Activated CD8-positive, alpha-beta memory T cell treated with anti-CD3 and anti-CD28 coated beads, Interleukin-2, amount 50 U/mL, for 4 hours (primary cell): ENCODE measurements at places on chromosomes 6 and 20.

DNA sequence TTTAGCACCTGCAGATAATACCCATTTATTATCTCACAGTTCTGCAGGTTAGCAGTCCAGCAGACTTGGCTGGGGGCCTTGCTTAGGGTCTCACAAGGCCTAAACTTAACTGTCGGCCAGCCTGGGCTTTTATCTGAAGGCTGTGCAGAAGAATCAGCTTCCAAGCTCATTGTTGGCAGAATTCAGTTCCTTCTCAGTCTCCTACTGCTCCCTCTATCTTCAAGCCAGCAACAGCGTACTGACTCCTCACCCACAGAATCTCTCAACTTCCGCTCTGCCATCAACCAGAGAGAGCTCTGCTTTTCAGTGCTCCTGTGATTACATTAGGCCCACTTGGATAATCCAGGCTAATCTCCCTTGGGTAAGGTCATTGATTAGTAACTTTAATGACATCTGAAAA is 30.2 kb upstream of the NHSL1 start:
- no peak for DNase-seq

DNA sequence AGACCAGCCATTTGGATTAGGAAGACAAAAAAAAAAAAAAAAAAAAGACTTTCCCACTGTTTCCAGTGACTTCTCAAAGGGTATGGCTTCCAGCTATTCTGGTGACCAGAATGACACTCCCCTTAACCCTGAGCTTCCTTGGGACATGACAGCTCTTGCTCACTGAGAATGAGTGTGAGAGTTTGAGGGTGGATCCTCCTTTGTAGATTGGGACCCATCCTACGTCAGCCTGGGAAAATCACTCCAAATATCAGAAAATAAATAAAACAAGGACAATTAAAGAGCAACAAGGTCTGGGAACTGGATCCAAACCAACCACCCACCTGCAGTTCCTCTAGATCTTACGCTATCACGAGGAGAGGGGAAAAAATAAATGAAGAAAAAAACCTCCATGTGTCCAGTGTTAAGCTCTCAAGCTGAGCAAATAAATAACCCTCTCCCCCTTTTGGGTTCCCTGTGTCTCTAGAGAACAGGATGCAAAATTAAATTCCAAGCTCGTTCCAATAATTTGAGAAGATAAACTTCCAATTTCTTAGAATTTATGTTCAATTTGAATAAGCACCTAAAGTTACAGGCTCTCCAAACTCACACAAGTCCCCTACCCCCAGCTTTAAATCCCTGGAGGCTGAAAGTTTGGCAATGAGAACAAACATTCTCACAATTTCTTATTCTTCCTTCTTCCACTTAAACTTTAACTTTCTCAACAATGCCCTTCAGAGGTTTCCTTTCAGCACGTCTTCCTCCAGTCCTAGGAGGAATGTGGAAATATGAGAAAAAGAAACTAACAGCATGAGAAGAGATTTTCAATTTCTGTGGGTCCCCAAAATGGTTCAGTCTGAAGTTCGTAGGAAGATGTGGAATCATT is 170.2 kb downstream of the MTFR2 start:
- DNase-seq: no peak

DNA sequence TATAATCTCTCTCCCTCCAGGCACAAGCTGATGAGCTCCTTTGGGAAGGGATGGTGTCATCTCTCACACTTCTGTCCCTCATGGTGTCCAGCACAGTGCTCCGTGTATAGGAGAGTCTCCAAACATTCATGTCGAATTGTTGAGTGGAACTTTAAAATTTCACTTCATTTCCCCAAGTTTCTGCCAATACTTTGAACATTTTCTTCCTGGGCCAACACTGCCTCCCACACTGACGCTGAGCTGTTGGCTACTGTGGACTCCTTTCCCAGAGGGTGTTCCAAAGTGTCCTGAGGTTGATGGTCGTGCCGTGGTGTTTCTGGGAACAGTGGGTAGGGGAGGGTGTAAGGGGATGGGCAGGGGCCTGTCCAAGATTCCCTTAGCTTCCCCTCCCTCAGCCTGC is 122.7 kb downstream of the TIAM2 start:
- no peak for DNase-seq

GRCh38 chr6:135464634-135465033 is 32.9 kb downstream of the AHI1 start:
- no peak for DNase-seq

- DNase-seq: no peak
Measured at GRCh38 chr20:41613321-41613720, 4.9 kb downstream of the CHD6 start.

DNA sequence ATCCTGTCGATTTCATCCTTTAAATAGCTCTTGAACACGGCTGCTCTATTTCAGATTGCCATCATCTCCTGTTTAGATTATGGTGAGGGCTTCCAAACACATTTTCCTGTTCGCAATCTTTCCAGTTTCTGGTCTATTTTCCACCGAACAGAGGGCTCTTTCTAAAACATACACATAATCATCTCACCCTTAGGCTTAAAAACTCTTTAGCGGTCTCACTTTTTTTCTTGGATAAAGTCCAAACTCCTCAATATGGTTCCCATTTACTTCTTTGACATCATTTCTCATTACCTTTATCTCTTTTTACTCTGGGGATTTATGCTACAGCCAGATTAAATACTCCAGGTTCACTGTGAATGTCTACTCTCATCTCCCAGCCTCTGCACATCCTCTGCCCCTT is 103.4 kb upstream of the STMND1 start:
- no peak for DNase-seq

- no peak for DNase-seq
Measured at GRCh38 chr6:71404145-71404966, 115.7 kb downstream of the OGFRL1 start.

GRCh38 chr6:34084591-34085290 is 61.1 kb downstream of the GRM4 start:
- no peak for DNase-seq

- DNase-seq: no peak
Measured at GRCh38 chr6:20365456-20365855, 36.2 kb upstream of the E2F3 start.

DNA sequence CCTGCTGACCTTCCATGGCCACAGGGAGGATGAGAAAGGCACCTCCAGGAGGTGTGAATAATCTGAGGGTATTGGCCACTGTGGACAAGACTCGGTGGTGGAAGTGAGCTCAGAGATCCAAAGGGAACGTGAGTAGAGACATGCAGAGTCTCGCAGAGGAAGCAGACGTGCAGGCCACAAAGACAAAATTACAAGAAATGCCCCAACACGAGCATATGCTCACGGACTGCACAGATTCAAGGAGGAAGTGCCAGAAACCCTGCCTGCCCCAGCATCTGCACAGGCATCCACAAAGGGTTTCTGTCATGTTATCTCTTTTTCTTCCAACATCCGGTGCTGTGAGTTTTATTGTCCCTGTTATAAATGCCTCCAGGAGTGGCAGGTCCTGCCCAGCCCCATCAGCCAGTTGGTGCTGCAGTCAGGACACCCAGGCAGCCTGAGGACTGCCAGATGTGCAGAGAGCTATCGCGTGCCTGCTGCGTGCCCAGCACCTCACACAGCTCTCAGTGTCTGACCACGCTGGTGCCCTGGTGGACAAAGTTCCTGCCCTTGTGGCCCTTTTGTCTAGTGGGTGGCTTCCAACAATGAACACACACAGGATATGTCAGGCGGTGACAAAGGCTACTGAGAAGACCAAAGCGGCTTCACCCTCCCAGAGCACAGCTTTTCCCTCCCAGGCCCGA is 34.0 kb upstream of the FANCE start:
- no peak for DNase-seq

DNA sequence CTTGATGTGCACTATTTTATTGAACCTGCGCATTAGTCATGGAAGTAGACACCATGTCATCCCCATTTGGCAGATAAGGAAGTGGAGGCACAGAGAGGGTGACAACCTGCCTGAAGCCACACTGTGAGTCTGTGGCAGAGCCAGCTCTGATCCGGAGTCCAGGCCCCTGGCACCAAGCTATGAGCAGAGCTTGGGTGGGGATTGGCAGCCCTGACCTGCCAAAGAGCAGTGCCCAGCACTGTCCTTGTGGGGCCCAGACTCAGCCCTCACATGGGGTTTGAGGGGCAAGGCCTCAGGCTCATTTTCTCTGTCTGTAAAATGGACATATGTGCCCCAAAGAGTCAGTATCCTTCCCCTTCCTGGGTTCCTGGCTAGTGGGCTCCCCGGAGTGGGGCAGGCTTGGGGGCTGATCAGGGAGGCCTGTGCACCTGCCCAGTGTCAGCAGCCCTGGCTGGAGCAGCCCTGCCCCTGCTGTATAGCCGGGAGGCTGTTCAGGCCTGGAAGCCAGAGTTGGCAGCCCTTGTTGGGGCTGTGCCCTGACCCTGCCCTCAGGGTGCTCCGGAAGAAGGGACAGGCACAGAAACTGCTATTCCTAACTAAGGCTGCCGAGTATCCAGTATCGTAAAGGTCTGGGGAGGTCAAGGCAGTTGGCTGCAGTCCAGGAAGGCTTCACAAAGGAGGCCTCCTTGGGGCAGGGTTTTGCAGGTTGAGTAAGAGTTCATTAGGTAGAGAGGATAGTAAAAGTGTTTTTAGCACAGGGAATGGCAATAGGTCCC is 38.7 kb downstream of the TGM2 start:
- no peak for DNase-seq

GRCh38 chr6:10824297-10824696 is 14.0 kb downstream of the MAK start:
- no peak for DNase-seq

- DNase-seq: no peak
Measured at GRCh38 chr6:12569646-12570045, 146.9 kb upstream of the PHACTR1 start.

GRCh38 chr6:164109770-164110140 is 695.2 kb downstream of the QKI start:
- no peak for DNase-seq

DNA sequence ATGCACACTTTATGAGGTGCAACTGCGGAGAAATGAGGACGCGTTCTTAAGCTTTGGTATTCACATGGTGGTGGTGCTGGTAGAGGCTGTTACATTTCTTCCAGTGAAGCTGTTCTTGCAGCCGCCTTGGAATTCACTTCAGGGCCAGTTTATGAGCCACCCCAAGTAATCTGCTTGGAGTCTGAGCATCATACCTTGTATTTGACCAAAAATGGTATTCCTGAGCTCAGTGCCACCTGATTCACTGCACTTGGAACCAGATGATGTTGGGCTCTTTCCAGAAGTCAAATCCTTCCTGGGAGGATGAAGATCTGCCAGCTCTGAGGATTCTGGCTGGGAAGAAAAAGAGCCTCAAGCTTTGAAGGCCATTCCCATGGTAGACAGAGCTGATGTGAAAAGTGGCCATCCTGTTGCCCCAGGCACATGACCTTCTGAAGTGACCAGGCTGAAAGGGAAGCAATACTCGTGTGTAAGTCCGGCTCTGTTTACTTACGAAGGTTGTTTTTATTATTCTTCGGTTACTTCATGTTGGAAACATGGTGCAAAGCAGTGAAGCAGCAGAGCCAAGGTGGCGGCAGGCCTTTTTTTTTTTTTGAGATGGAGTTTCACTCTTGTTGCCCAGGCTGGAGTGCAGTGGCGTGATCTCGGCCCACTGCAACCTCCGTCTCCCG is 7.7 kb downstream of the MANBAL start:
- no peak for DNase-seq

DNA sequence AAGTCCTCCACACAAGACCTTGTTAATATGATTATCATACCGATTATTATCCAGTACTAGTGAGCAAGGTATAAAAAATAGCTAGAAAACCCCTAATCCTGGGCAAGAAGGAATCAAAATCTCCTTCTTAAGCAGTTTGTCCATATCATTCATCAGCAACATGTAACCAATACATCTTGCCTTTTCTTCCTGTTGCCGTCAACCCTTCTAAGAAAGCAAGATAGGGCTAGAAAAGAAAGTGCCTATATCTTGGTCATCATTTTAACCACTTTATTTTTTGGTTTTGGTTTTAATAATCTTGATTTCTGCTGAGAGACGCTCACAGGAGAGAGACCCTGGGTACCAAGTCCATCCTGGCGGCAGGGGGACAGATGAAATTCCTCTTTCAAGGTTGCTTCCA is 27.2 kb upstream of the PREX1 start:
- DNase-seq: no peak

- no peak for DNase-seq
Measured at GRCh38 chr6:96301023-96301422, 220.6 kb upstream of the UFL1 start.

GRCh38 chr20:2172305-2173175 is 70.9 kb downstream of the STK35 start:
- peak; percentile 73 for DNase-seq

DNA sequence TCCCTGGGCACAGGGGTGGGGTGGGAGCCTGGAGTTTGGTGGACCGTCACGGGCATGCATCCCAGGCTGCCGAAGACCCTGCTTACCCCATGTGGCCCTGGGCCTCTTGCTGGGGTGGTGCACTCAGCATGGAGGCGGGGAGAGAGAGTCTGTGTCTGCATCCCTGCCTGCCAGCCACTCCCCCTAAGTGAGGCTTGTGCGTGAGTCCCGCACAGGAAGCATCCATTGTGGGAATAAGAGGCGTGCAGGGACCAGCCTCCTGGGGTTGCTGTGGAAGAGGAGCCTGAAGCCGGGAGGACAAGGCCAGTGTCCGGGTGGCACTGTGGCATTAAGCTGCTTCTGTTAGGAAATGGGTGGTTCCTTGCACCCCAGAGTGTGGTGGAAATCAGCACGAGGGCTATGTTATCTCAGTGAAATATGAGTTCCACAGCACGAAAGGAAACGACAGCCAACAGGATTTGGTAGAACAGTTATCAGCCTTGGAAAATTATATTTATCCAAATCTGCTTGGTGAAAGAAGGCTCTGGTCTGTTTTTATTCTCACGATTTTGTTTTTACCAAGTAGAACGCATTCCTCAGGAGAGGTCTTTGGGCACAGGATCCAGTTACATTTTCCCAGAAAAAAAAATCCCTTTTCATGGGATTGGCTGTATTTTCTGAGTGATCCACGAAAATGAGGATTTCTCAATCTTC is 35.7 kb downstream of the CDH4 start:
- DNase-seq: no peak

GRCh38 chr6:156866220-156867015 is 89.2 kb downstream of the ARID1B start:
- DNase-seq: peak; percentile 39

- DNase-seq: no peak
Measured at GRCh38 chr20:50258790-50259483, 68.3 kb downstream of the CEBPB start.

GRCh38 chr6:1767481-1768246 is 157.9 kb downstream of the FOXC1 start:
- no peak for DNase-seq

DNA sequence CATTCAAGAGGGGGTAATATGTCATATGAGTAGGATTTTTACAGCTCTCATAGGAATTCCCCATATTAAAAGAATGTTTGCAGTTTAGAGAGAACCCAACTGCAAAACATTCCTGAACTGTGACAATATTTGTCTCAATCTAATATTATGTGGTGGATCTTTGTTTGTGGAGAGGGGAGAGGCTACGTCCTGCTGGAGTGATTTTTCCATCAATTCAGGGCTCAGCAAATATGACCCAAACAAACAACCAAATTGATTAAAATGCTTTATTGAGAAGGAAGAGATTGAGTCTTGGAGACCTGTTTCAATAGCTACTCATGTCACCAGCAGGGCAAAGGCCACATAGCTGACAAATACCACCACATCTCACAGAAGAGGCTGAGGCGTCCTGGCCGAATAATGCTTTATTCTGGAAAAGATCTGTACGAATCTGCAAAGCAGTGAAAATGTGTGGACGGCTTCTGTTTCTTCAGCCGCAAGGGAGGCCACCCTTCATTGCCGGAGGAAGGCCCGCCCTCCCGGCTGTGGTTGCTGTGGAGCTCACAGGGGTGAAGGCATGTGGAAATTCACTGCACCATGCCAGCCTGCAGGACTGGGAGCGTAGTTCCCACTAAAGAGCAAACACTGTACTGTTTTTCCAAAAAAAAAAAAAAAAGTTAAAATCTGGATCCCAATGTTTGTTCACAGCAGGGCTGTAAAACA is 89.7 kb upstream of the QKI start:
- DNase-seq: no peak
